ENCODE measurements at places on chromosomes 7 and 10.

DNA sequence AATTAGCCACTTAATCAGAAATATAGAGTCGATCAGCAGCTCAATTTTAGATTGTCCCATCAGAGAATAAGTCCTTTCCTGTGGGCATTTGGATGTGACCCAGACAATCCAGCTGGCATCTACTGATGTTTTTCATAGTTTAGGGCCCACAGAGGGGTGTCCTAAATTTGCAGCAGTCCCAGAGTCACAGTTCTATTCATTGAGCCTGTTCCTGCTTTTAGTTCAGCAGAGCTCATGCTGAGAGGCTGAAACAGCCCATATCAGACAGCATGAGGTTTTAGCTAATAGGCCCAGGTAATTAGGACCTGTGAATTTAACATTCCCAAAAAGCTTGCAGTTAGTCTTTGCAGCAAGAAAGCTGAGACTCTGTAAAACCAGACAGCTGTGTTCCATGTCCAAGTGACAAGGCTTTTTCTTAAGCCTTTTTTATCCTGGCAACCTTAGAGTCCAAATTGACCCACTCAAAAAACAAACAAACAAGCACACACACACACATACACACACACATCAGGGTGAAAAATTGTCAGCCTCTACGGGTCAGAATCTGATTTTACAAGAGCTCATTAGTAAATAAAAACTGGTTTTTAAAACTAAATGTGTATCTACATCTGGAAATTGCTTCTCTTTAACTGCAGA is 33.7 kb downstream of the ANKIB1 start:
- no peak for DNase-seq

GRCh38 chr7:156218544-156219306 is 406.5 kb upstream of the SHH start:
- no peak for DNase-seq

GRCh38 chr7:27872356-27873275 is 132.7 kb downstream of the TAX1BP1 start:
- no peak for DNase-seq

DNA sequence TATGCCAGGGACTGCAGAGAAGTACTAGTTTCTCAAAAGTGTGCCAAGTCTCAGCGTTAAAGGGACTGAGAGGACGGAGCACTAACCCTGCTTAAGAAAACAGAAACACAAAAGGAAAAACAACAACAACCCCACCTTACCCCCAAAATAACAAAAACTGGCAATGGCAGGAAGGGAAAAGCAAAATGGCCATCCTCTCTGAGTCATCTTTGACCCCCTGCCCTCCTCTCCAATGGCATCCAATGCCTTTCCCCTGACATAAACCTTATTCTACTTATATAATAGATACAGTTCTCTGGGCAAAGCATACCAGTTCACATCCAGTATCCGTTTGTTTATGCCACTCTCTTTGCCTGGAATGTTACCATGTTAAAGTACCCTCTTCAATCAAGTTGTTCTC is 1.6 kb downstream of the POLR1F start:
- peak; percentile 28 for DNase-seq

DNA sequence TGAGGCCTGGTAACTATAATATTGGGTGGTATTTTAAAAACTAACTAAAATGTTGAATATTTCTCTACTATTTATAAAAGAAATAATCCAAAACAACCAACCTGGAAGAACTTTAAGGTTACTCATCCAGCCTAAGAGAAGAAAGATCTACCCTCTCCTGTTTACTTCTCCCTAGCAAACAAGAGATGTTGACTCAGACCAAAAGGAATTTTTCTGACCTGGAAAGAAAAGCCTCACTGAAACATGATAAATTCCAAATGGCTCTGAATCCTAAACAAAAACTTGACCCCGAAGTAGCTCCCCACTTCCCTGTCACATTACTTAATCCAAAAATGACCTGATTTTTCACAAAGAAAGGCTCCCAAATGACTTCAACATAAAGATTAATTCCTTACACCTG is 101.2 kb downstream of the PARD3 start:
- no peak for DNase-seq

DNA sequence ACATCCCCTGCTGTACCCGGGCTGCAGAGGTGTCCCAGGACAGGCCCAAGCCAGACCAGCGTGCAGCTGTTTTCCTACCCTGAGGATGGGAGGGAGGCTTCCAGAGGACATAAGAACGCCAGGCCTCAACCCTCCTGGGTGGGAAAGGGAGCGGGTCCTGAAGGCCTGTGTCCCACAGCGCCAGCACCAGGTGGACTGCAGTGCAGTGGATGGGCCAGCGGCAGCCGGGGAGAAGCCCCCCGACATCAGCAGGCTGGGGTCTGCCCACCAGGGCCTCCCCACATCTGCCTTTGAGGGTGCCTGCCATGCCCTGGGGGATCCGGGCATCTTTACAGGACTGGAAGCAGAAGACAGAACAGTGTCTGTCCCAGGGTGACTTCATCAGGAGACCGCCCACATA is 22.8 kb upstream of the ZNF716 start:
- DNase-seq, result no peak

- peak; percentile 61 for DNase-seq
Observed at GRCh38 chr7:96407427-96407826, 85.5 kb upstream of the SLC25A13 start.

GRCh38 chr10:121754666-121755065 is 156.4 kb upstream of the FGFR2 start:
- DNase-seq, result peak; percentile 5

- no peak for DNase-seq
Observed at GRCh38 chr7:94160719-94161435, 156.7 kb upstream of the BET1 start.

GRCh38 chr10:103612462-103613365 is 119.2 kb downstream of the NEURL1 start:
- DNase-seq, result peak; percentile 92

GRCh38 chr7:157978766-157979165 is 608.9 kb downstream of the PTPRN2 start:
- no peak for DNase-seq

DNA sequence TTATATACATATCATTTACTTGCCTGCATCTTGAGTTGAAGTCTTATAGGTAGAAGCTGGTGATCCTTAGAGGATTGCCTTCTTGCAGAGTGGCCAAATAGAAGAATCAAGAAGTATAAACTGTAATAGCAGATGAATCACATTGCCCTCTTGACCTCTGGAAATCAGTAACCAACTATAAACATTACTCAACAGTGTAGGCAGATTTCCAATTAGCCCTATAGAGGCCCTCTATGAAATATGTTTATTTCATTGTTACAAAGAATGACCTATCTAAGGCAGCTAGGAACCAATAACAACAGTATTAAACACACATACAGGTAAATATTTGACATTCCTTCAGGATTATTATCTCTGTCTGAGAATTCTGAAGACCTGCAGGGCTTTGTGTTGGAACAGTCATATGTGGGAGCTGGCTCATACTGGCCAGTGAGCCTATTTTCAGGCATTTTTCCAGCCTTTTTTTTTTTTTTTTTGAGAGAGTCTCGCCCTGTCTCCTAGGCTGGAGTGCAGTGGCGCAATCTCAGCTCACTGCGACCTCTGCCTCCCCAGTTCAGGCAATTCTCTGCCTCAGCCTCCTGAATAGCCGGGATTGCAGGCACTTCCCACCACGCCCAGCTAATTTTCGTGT is 7.2 kb upstream of the SRI start:
- peak; percentile 91 for DNase-seq

- no peak for DNase-seq
Observed at GRCh38 chr7:30462179-30462578, 16.4 kb downstream of the NOD1 start.

- DNase-seq, result no peak
Observed at GRCh38 chr10:101895781-101896180, 52.2 kb upstream of the KCNIP2 start.

DNA sequence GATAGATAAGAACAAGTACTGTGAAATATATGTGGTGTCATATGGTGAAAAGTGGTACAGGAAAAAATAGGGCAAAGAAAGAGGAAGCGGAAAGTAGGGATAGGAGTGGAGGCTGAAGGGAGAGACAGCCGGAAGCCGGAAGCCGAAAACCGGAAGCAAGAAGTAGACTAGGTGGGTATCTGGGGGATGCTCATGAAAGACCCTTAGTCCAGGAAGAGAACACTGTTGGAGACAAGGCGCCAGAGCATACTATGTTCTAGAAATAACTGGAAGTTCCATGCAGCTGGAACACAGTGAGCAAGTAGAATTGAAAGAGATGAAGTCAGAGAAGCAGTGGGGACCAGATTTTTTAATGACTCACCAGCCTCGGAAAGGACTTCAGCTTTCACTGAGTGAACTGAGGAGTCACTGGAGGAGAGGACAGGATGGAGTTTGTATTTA is 22.5 kb downstream of the ST8SIA6 start:
- peak; percentile 73 for DNase-seq

- peak; percentile 86 for DNase-seq
Observed at GRCh38 chr7:2800931-2801688, 43.0 kb downstream of the GNA12 start.

DNA sequence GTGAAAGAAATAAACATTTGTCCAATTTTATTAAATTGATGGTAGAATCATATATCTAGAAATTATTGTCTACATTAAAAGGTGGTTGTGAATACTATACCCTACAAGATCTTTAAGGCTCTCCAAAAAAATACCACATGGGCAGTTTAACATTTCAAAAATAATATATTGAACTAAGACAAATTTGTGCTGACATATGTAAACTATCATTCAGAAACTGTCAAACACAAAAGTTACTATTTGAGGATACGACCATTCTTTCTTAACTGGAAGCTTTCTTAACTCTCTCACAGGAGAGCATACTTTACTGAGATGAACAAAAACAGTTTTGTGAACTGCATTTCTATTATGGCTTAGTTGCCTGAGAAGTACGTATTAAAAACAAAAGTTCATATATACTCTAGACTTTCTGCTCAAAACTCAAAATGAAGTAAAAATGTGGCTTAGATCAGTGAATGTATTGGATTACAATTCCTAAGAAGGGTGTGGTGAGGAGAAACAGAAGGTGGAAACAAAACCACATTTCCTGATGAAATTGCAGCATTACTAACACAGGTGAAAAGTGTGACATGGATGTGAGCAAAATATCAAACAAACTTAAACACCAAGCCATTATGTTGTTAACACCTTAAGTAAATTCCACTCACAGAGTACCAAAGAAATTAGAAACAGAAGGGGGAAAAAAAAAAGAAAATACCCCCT is 138.5 kb downstream of the SEMA3A start:
- no peak for DNase-seq

DNA sequence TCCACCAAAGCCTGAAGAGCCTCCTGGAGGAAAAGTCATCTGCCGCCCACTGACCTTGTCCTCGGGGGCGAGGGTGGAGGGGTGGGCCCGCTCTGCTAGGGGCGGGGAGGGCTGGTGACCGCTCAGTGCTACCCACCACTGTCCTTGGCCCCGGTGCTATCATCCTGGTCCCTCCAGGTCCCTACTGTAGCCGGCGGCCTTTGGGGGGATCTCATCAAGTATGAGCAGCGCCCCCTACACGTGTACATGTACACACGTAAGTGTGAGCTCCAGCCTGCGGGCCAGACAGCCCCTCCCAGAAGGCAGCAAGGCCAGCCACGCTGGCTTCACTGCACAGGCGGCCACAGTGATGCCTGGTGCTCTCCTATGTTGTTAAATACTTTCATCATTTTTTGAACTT is 19.6 kb downstream of the TTYH3 start:
- peak; percentile 40 for DNase-seq

DNA sequence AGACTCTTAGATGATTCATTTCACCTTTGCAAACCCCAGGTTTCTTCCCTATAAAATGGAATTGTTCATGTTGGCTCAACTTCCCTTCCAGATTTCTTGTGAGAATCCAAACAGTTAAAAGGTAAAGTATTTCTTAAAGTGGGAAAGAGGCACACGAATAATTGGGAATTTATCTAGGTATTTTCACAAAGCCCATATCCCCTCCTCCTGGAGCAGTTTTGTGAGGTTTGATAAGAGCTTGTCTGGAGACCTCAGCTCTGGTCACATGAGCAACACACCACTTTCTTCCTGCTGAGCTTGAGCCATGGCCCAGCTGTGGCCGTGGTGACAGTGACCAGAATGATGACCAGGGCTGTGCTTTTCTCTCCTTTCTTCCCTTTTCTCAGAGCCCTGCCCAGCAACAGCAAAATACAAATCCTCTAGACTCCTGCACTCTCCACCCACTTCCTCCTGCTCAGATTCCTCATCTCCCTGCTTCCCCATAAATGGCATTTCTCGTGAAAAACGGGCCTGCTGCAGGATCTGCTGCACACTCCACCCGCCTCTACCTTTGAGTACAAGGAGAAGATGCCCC is 87.7 kb downstream of the PIK3CG start:
- no peak for DNase-seq

GRCh38 chr10:43045631-43046287 is 31.1 kb upstream of the RET start:
- DNase-seq, result no peak

DNA sequence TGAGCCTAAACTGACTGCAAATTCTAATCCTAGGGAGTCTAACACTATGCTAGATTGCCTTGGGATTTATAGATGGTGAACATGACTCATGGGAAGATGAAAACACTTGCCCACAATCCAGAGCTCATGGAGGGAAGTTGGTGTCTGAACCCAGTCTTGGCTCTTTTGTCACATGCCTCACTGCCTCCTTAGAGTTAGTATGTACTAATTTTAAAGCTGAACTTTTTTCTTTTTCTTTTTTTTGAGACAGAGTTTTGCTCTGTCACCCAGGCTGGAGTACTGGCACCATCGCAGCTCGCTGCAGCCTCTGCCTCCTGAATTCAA is 14.4 kb downstream of the MRPL32 start:
- no peak for DNase-seq

- peak; percentile 52 for DNase-seq
Observed at GRCh38 chr10:124736491-124737136, 7.6 kb downstream of the FAM53B start.

DNA sequence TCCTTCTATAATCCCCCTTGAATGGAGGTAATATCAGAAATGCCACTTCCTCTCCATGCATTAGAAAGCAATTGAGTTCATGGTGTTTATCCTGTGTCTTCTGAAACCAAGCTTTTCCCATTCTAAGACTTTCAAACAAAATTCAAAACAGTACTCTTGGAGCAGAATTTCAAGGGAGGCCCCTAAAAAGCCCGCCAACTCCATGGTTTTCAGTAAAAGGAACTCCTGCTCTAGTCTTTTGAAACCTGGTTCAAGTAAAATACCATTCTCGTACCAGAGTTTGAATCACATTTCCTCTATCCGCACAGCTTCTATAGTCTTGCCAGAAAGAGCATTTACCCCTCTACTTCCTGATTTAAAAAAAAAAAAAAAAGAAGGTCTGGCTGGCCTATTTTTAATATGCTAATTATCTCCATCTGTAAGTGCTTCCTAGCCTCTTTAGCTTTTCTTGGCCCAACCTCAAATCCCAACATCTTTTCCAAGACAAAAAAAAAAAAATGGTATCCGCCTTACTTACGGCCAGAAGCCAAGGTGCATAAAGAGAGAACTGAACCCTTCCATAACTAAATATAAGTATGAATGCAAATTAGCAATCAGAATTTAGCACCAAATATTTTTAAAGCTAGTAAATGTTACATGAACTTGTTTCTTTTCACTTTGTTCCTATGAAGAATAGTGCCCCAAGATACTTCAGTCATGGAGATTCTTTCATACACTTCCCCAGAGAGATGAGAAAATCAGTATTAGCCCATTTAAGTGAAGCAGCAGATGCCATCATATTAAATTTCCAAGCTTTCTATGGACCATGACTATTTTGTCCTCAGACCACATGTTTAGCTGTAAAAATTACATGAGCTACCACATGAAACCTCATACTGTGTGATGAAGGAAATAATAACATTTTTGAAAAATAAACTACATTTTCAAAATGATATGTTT is 199.9 kb upstream of the FAM3C start:
- peak; percentile 26 for DNase-seq

GRCh38 chr10:24269476-24269875 is 60.5 kb downstream of the KIAA1217 start:
- no peak for DNase-seq

Data from fibroblast of mammary gland (primary cell).